ENCODE measurements at places on chromosomes 6 and 20.

DNA sequence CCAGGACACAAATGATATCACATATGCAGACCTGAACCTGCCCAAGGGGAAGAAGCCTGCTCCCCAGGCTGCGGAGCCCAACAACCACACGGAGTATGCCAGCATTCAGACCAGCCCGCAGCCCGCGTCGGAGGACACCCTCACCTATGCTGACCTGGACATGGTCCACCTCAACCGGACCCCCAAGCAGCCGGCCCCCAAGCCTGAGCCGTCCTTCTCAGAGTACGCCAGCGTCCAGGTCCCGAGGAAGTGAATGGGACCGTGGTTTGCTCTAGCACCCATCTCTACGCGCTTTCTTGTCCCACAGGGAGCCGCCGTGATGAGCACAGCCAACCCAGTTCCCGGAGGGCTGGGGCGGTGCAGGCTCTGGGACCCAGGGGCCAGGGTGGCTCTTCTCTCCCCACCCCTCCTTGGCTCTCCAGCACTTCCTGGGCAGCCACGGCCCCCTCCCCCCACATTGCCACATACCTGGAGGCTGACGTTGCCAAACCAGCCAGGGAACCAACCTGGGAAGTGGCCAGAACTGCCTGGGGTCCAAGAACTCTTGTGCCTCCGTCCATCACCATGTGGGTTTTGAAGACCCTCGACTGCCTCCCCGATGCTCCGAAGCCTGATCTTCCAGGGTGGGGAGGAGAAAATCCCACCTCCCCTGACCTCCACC lies 42.2 kb downstream of the SIRPA start:
- peaks cover 41% of the 10 kb centered on the region for H3K4me1 ChIP-seq
- no peak for DNase-seq
- H3K27ac ChIP-seq: no peak overlapping the region

GRCh38 chr6:74735304-74735703 lies 470.5 kb downstream of the COL12A1 start:
- peaks cover 50% of the 10 kb centered on the region for H3K4me1 ChIP-seq
- no peaks in the 10 kb centered on the region for H3K36me3 ChIP-seq
- peak overlapping the region; percentile 36 for H3K4me3 ChIP-seq
- H3K27me3 ChIP-seq: no peaks in the 10 kb centered on the region
- peak overlapping the region; percentile 88 for H3K27ac ChIP-seq
- peak; percentile 92 for DNase-seq

- no peak overlapping the region for H3K4me3 ChIP-seq
- peaks cover 13% of the 10 kb centered on the region for H3K4me1 ChIP-seq
- no peaks in the 10 kb centered on the region for H3K27me3 ChIP-seq
- H3K27ac ChIP-seq: no peak overlapping the region
- no peaks in the 10 kb centered on the region for H3K36me3 ChIP-seq
These were observed 35.2 kb downstream of the SLX4IP start for GRCh38 chr20:10470276-10470675.

- H3K4me1 ChIP-seq: 0 out of 2 replicates have a peak, but pooled peaks cover 5% of the 10 kb centered on the region
- no peak overlapping the region for H3K4me3 ChIP-seq
- no peaks in the 10 kb centered on the region for H3K27me3 ChIP-seq
- no peak for DNase-seq
- no peak overlapping the region for H3K27ac ChIP-seq
These were observed 30.4 kb downstream of the RPP40 start for GRCh38 chr6:4973415-4973814.

GRCh38 chr6:146240322-146240721 lies 211.5 kb downstream of the GRM1 start:
- no peaks in the 10 kb centered on the region for H3K36me3 ChIP-seq
- H3K4me1 ChIP-seq: no peaks in the 10 kb centered on the region
- no peak overlapping the region for H3K27ac ChIP-seq
- H3K27me3 ChIP-seq: no peaks in the 10 kb centered on the region
- H3K4me3 ChIP-seq: no peak overlapping the region
- no peak for DNase-seq

DNA sequence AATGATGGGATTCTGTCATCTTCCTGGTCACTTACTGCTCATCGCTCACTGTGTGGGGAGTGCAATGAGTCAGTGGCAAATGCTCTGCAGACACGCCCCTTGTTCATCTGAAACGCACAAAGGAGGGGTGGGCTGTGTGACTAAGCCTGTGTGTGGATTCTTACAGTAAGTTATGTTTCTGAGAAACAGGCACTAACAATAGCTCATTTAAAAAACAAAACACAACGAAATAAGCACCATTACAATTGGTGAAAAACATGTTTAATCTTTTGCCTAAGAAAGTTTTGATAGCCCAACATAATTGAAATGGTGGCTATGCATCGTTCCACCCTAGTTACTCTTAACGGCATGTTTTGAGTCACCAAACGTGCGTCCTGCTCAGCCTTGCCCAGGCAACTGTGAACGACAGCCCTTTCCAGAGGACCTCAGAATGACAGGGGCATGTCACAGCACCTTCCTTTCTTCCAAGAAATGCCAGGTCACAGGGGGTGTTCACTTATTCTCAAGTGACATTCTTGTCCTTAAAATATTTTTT lies 118.4 kb upstream of the SGK1 start:
- H3K27me3 ChIP-seq: no peaks in the 10 kb centered on the region
- H3K27ac ChIP-seq: peak overlapping the region; percentile 95
- peak; percentile 98 for DNase-seq
- H3K4me1 ChIP-seq: peaks cover 34% of the 10 kb centered on the region
- H3K36me3 ChIP-seq: no peaks in the 10 kb centered on the region

- H3K27me3 ChIP-seq: peaks cover 70% of the 10 kb centered on the region
- no peak overlapping the region for H3K4me3 ChIP-seq
- H3K36me3 ChIP-seq: no peaks in the 10 kb centered on the region
- DNase-seq: no peak
- no peaks in the 10 kb centered on the region for H3K4me1 ChIP-seq
- H3K27ac ChIP-seq: no peak overlapping the region
These were observed 10.8 kb upstream of the POU3F2 start for GRCh38 chr6:98823428-98824161.

GRCh38 chr6:155412335-155412734 lies 43.3 kb downstream of the NOX3 start:
- H3K4me1 ChIP-seq: peaks cover 3% of the 10 kb centered on the region
- no peak overlapping the region for H3K4me3 ChIP-seq
- H3K27ac ChIP-seq: no peak overlapping the region

DNA sequence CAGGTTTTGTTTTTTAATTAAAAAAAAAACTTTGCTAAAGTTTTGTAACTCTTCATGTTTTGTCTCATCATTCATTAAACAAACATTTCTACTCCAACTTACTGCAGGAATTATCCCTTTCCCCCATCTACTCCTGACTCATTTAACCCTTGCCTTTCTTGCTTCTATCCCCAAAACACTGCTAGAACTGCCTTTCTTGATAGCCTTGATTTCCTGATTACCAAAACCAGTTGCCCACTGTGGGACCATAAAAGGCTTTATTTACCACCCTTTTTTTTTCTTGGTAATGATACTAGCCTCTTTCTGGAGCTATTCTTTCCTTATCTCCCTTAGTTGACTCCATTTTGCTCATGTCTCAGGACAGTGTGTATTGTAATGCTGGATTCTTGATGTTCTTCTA lies 15.3 kb downstream of the AFDN start:
- H3K4me3 ChIP-seq: no peak overlapping the region
- H3K4me1 ChIP-seq: no peaks in the 10 kb centered on the region
- no peaks in the 10 kb centered on the region for H3K36me3 ChIP-seq
- no peak for DNase-seq

GRCh38 chr6:170007468-170008293 lies 256.3 kb downstream of the ERMARD start:
- no peaks in the 10 kb centered on the region for H3K36me3 ChIP-seq
- H3K4me3 ChIP-seq: no peak overlapping the region
- no peaks in the 10 kb centered on the region for H3K27me3 ChIP-seq

DNA sequence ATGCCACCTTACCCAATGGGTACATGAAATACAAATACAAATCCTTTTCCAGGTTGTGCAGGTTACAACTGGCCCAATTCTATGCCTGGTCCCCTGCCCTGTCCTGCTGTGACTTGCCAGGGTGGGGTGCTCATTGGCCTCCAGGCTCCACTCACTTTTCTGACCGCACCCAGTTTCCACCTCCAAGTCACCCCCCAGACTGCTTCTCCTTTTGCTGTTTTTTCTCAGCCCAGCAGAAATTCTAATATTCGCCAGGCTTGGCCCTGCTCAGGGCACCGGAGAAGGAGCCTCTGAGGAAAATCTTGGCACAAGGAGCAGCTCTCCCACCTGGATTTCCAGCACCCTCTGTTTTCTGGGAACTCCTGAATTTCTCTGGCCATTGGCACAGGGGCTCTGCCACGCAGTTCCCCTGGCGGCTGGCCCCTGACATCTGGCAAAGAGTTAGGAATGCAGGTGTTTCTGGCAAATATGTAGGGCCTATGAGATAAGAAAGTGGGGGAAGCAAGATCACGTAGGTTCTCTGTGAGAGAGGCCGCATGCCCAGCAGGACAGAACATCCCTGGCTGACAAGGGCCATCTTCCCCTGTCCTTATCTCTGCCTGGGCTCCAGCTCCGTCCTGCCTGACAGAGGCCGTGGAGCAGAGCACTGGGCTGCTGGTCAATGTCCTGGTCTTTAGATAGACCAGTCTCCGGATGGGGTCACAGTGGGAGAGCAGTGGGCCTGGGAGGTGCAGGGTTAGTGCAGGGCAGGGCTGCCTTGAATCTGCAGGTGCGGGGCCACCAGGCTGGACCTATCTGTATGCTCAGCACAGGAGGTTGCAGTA lies 2.9 kb upstream of the RAET1E start:
- no peak overlapping the region for H3K27ac ChIP-seq
- H3K4me1 ChIP-seq: peaks cover 21% of the 10 kb centered on the region
- no peaks in the 10 kb centered on the region for H3K27me3 ChIP-seq
- no peak for DNase-seq

GRCh38 chr6:35831257-35832007 lies 26.3 kb downstream of the LHFPL5 start:
- H3K4me1 ChIP-seq: no peaks in the 10 kb centered on the region
- H3K36me3 ChIP-seq: peaks cover 13% of the 10 kb centered on the region
- H3K27ac ChIP-seq: no peak overlapping the region
- no peaks in the 10 kb centered on the region for H3K27me3 ChIP-seq

- H3K27ac ChIP-seq: no peak overlapping the region
- H3K4me1 ChIP-seq: no peaks in the 10 kb centered on the region
- H3K36me3 ChIP-seq: no peaks in the 10 kb centered on the region
These were observed 46.7 kb downstream of the KCNK5 start for GRCh38 chr6:39182604-39183003.

DNA sequence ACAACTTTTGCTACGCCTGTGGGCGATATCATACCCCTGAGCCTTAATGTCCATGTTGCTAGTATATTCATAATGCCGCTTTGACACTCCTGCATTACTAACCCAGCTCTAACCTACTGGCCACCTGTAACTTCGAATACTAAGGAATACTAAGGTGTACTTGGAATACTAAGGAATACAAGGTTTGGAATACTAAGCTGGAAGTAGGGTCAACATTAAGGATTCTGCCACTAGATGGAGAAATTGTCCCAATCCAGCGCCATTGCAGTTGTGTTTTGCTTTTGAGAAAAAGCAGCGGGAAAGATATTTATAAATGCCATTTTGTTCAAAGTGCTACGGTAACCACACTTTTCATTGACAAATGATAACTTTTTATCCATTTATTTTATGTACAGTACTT lies 10.7 kb downstream of the TBXT start:
- peak; percentile 26 for DNase-seq
- H3K4me3 ChIP-seq: no peak overlapping the region
- no peaks in the 10 kb centered on the region for H3K36me3 ChIP-seq

DNA sequence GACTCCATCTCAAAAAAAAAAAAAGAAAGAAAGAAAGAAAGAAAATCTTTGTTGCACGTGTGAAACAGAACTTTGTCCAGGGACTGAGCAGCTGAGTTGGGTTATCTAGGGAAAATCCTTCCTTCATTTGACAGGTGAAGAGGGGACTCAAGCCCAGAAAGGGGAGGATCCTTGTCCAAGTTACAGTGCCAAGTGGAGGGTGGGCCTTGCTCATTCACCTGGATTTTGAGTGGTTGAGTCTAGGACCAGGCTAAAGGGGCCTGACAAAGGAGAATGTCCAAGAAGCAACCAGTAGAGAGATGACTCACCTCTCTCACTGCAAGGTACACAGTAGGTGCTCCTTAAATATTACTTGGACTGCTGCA lies 2.7 kb downstream of the TGIF2 start:
- no peak overlapping the region for H3K4me3 ChIP-seq
- no peaks in the 10 kb centered on the region for H3K36me3 ChIP-seq
- no peaks in the 10 kb centered on the region for H3K27me3 ChIP-seq
- H3K4me1 ChIP-seq: no peaks in the 10 kb centered on the region

DNA sequence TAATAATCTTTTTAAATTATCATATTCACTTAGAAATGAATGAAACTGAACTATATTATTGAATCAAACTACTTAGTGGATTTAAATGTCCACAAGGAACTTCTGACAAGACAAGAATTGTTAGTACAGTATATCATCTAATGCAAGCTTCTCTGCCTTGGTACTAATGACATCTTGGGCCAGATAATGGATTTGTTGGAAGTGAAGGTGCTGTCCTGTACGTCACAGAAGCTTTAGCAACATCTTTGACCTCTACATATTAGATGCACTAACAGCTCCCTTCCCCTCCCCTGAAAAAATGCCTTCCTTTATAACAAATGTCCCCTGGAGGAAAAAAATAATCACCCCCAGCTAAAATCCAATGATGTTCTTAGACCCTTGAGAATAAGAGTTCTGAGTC lies 695.8 kb upstream of the EYS start:
- H3K4me3 ChIP-seq: no peak overlapping the region
- no peaks in the 10 kb centered on the region for H3K4me1 ChIP-seq
- H3K27me3 ChIP-seq: no peaks in the 10 kb centered on the region
- no peaks in the 10 kb centered on the region for H3K36me3 ChIP-seq
- no peak overlapping the region for H3K27ac ChIP-seq

DNA sequence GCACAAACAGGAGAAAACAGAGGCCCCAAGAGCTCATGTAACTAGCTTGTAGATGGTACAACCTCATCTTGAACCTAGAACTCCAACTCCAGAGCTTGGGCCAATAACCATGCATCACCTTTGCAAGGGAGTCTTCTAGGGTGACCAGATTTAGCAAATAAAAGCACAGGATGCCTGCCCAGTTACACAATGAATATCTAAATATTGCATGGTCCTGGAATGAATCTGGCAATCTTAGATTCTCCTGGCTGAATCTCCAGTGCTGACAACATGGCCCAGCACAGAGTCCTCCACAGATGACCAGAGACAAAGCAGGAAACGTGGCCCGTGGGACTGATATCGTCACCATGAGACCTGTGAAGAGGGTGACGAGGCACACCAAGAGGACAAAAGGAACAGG lies 494.1 kb downstream of the PREX1 start:
- H3K4me3 ChIP-seq: no peak overlapping the region
- peaks cover under 1% of the 10 kb centered on the region for H3K4me1 ChIP-seq
- no peak overlapping the region for H3K27ac ChIP-seq
- no peaks in the 10 kb centered on the region for H3K36me3 ChIP-seq
- H3K27me3 ChIP-seq: peaks cover 31% of the 10 kb centered on the region

GRCh38 chr6:3769610-3770009 lies 18.1 kb upstream of the PXDC1 start:
- no peak overlapping the region for H3K4me3 ChIP-seq
- H3K4me1 ChIP-seq: peaks cover 33% of the 10 kb centered on the region
- no peaks in the 10 kb centered on the region for H3K27me3 ChIP-seq
- H3K36me3 ChIP-seq: no peaks in the 10 kb centered on the region
- peak; percentile 83 for DNase-seq

GRCh38 chr6:118467181-118467580 lies 80.9 kb upstream of the PLN start:
- no peak overlapping the region for H3K4me3 ChIP-seq
- DNase-seq: no peak
- H3K36me3 ChIP-seq: peaks cover 47% of the 10 kb centered on the region
- H3K4me1 ChIP-seq: no peaks in the 10 kb centered on the region
- H3K27me3 ChIP-seq: no peaks in the 10 kb centered on the region

GRCh38 chr6:156994215-156995076 lies 217.3 kb downstream of the ARID1B start:
- H3K36me3 ChIP-seq: no peaks in the 10 kb centered on the region
- H3K27ac ChIP-seq: no peak overlapping the region
- H3K4me3 ChIP-seq: no peak overlapping the region
- H3K4me1 ChIP-seq: peaks cover 10% of the 10 kb centered on the region
- DNase-seq: no peak
- no peaks in the 10 kb centered on the region for H3K27me3 ChIP-seq
